ENCODE measurements at places on chromosomes 16 and 17. TPM values are rescaled to one million over a fixed set of nuclear protein-coding genes. Genes with fewer than 3 reads are reported as not detected.

The CIBAR2 gene
- total RNA-seq = 0.51 TPM

The PPP1R27 gene
- total RNA-seq = not detected

The KRTAP4-5 gene
- not detected for total RNA-seq

The CCL15 gene
- total RNA-seq = not detected

The CLDN6 gene
- 1.7 TPM for total RNA-seq

The LRRC75A gene
- 0.24 TPM for total RNA-seq

The CCL8 gene
- total RNA-seq = not detected

The SEZ6L2 gene
- 43.5 TPM for total RNA-seq

The NXPH3 gene
- total RNA-seq = 93.4 TPM

The C17orf78 gene
- total RNA-seq = not detected

The PIK3R6 gene
- not detected for total RNA-seq

The KCNH6 gene
- total RNA-seq = 0.37 TPM

The CNGB1 gene
- not detected for total RNA-seq

The IKZF3 gene
- not detected for total RNA-seq

The NMRAL1 gene
- total RNA-seq = 212 TPM

The ANTKMT gene
- total RNA-seq = 47.6 TPM

The GUCY2D gene
- 0.06 TPM for total RNA-seq

The GNG13 gene
- 0.17 TPM for total RNA-seq

The TBX21 gene
- not detected for total RNA-seq

The KRTAP4-1 gene
- total RNA-seq = not detected

The ATP1B2 gene
- total RNA-seq = not detected

The ACSM5 gene
- total RNA-seq = not detected

The CRISPLD2 gene
- total RNA-seq = 0.03 TPM

The MYH4 gene
- total RNA-seq = not detected

The FBXW10B gene
- not detected for total RNA-seq

The RASL10B gene
- total RNA-seq = 19.5 TPM

The DNAI2 gene
- total RNA-seq = not detected

The HBM gene
- total RNA-seq = not detected

The FOXJ1 gene
- total RNA-seq = 0.85 TPM

The WFDC1 gene
- not detected for total RNA-seq

The RNFT1 gene
- total RNA-seq = 9.4 TPM

The MT4 gene
- not detected for total RNA-seq

The JPH3 gene
- total RNA-seq = 30.0 TPM

The DHRS7B gene
- total RNA-seq = 37.0 TPM

The CACNG5 gene
- not detected for total RNA-seq

The ENPP7 gene
- not detected for total RNA-seq

The TLCD1 gene
- total RNA-seq = 12.1 TPM

The KRT27 gene
- total RNA-seq = not detected

The TBC1D3K gene
- 0.43 TPM for total RNA-seq

The TMEM220 gene
- total RNA-seq = 2.2 TPM

Measured in G401 (cell line).